ENCODE measurements at places on chromosomes 1 and 21.

GRCh38 chr1:200916681-200917080 lies 22.0 kb downstream of the INAVA start:
- no peak overlapping the region for H3K4me3 ChIP-seq
- H3K4me1 ChIP-seq, result no peaks in the 10 kb centered on the region
- H3K27me3 ChIP-seq, result peaks cover 7% of the 10 kb centered on the region
- no peak overlapping the region for H3K27ac ChIP-seq
- DNase-seq, result no peak

- H3K4me3 ChIP-seq, result no peak overlapping the region
- peaks cover 12% of the 10 kb centered on the region for H3K27me3 ChIP-seq
- DNase-seq, result no peak
- H3K36me3 ChIP-seq, result no peaks in the 10 kb centered on the region
Measured at GRCh38 chr1:204709021-204709420, 23.5 kb upstream of the LRRN2 start.

GRCh38 chr1:26289158-26290059 lies 9.5 kb downstream of the SH3BGRL3 start:
- H3K27me3 ChIP-seq, result peaks cover 1% of the 10 kb centered on the region
- peak overlapping the region; percentile 92 for H3K27ac ChIP-seq
- peak overlapping the region; percentile 83 for H3K4me3 ChIP-seq

DNA sequence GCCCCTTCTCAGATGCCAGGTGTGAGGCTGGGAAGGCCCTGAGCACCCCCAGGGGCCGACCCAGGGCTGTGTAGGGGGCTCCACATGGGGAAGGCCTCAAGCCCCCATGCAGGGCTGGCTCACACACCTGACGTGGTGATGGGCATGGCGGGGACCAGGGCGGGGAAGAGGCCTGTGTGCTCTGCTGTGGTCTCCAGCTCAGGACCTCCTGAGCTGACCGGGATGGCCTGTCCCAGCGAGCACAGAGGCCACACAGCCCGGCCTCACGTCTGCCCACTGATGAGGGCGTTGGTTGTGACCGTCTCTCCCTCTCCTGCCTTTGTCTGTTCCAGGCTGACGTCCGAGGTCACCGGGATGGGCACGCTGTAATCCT lies 40.2 kb upstream of the COL6A1 start:
- H3K4me3 ChIP-seq, result no peak overlapping the region
- H3K27ac ChIP-seq, result no peak overlapping the region
- no peaks in the 10 kb centered on the region for H3K36me3 ChIP-seq
- H3K4me1 ChIP-seq, result no peaks in the 10 kb centered on the region
- H3K27me3 ChIP-seq, result no peaks in the 10 kb centered on the region
- no peak for DNase-seq

GRCh38 chr1:86704972-86705664 lies 742 bp downstream of the SH3GLB1 start:
- peak overlapping the region; percentile 99 for H3K27ac ChIP-seq
- DNase-seq, result peak; percentile 80
- H3K27me3 ChIP-seq, result peaks cover 16% of the 10 kb centered on the region

- no peak overlapping the region for H3K27ac ChIP-seq
- H3K4me1 ChIP-seq, result peaks cover 29% of the 10 kb centered on the region
- peaks cover 6% of the 10 kb centered on the region for H3K36me3 ChIP-seq
- peaks cover 46% of the 10 kb centered on the region for H3K27me3 ChIP-seq
Measured at GRCh38 chr1:50417507-50417906, 5.7 kb downstream of the DMRTA2 start.

GRCh38 chr1:208803011-208803811 lies 559.0 kb upstream of the PLXNA2 start:
- DNase-seq, result no peak
- no peak overlapping the region for H3K4me3 ChIP-seq
- H3K36me3 ChIP-seq, result no peaks in the 10 kb centered on the region
- H3K4me1 ChIP-seq, result no peaks in the 10 kb centered on the region
- H3K27ac ChIP-seq, result no peak overlapping the region

DNA sequence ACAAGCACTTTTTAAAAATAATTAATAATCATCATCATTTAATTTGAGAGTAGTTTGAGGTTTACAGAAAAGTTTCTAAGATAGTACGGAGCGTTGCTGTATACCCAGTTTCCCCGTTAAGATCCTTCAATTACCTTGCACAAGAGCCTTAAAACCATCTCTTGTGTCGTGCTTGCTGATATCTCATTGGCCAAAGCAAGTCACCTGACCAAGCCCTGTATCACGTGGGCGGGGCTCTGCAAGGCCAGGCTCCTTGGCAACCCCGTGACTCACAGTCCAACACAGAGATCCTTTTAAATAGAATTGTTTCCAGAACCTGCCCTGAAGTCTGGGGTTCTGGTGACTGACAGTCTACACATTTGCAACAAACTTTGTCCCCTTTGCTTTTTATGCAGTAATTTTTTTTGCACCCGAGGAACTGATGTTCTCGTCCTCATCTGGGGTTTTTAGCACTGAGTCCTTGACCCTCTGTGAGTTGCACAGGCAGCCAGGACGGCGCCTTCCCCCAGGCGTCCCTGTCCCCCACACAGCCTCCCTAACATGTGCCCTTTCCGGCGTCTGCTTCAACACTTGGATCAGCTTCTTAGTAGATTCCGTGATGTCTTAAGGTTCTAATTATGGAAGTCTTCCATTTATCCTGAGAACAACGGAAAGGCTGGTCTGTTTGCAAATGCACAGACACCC lies 183.3 kb upstream of the TMEM51 start:
- H3K27ac ChIP-seq, result no peak overlapping the region
- DNase-seq, result no peak
- no peak overlapping the region for H3K4me3 ChIP-seq
- no peaks in the 10 kb centered on the region for H3K36me3 ChIP-seq

- H3K27ac ChIP-seq, result peak overlapping the region; percentile 41
- no peak overlapping the region for H3K4me3 ChIP-seq
- no peaks in the 10 kb centered on the region for H3K27me3 ChIP-seq
- DNase-seq, result no peak
Measured at GRCh38 chr1:31912839-31913239, 25.3 kb downstream of the PTP4A2 start.

- no peak overlapping the region for H3K27ac ChIP-seq
- H3K4me3 ChIP-seq, result no peak overlapping the region
Measured at GRCh38 chr1:165793951-165794350, 25.3 kb upstream of the TMCO1 start.

DNA sequence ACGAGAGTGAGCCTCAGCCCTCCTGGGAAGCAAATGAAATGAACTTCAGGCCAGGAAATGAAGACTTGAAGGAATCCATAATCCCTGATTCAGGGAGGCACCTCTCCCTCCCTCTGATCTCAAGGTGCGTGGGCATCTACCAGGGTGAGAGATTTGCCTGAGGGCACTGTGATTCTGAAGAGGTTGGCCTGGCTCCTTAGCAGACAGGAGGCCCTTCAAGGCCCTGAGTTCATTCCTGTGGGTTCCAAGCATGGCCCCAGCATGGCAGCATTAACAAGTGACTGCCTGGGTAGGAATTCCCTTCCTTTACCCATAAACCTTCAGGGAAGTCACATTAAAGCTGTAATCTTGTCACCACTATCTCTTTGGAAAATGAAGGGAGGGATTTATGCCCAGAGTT lies 29.8 kb upstream of the IFNGR2 start:
- peaks cover 13% of the 10 kb centered on the region for H3K4me1 ChIP-seq
- no peak overlapping the region for H3K4me3 ChIP-seq
- H3K27ac ChIP-seq, result no peak overlapping the region
- H3K36me3 ChIP-seq, result no peaks in the 10 kb centered on the region
- DNase-seq, result no peak

GRCh38 chr21:36260030-36260787 lies 59.8 kb upstream of the MORC3 start:
- peak overlapping the region; percentile 92 for H3K27ac ChIP-seq
- H3K27me3 ChIP-seq, result no peaks in the 10 kb centered on the region
- peaks cover 33% of the 10 kb centered on the region for H3K36me3 ChIP-seq
- H3K4me3 ChIP-seq, result peak overlapping the region; percentile 93

- no peaks in the 10 kb centered on the region for H3K27me3 ChIP-seq
- H3K36me3 ChIP-seq, result no peaks in the 10 kb centered on the region
Measured at GRCh38 chr1:225926551-225927113, 2.6 kb upstream of the PYCR2 start.

DNA sequence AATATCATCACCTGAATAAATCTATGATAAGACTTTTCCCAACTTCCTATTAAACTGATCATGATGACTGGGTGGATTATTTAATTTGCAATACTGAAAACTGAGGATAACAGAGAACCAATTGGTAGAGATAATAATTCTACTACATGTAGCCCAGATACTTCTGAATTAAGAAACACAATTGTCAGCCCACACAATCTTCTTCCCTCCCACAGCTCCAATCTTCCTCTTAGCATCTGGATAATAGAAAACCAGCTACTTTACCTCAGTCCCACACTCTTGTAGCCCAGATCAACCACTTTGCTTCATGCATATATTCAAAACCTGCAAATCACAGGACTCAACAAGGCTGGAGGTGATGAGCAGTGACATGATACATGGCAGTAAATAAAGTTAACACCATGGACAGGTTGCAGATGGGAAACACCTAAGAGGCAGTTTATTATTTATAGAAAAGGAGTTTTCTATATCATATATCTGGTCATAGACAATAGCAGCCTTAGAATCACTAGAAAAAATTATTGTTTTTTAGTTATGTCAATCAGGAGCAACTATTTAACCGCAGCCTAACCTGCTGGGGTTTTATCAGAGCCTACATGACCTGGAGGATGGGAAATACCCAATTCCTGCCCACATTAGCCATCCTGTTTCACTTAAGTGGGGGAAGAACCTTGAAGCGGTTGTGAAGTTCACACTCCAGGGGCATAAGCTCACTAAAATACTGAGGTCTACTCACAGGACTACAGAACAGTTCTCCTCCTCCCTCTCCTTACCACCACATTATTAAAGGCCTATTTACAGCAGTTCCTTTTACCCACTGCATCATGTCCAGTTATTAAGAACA lies 16.7 kb downstream of the FRRS1 start:
- peaks cover 2% of the 10 kb centered on the region for H3K4me1 ChIP-seq
- H3K27ac ChIP-seq, result no peak overlapping the region
- no peak overlapping the region for H3K4me3 ChIP-seq
- peak; percentile 11 for DNase-seq

DNA sequence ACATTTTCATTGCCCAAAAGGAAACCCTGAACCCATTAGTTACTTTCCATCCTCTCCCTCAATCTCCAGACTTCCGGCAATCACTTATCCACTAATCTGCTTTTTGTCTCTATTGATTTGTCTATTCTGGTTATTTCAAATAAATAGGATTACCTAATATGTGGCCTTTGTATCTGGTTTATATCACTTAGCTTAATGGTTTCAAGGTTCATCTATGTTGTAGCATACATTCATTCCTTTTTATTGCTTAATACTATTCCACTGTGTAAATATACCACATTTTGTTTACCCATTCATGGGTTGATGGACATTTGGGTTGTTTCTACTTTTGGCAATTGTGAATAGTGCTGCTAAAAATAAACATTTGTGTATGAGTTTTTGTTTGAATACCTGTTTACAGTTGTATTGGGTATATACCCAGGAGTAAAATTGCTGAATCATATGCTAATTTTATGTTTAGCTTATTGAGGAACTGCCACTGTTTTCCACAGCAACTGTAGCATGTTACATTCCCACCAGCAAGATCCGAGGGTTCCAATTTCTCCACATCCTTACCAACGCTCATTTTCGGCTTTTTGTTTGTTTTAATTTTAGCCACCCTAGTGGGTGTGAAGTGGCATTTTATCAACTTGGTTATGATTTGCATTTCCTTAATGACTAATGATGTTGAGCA lies 2.5 kb upstream of the SLC25A44 start:
- no peak overlapping the region for H3K4me3 ChIP-seq
- DNase-seq, result no peak
- no peaks in the 10 kb centered on the region for H3K36me3 ChIP-seq
- H3K27ac ChIP-seq, result no peak overlapping the region
- peaks cover 8% of the 10 kb centered on the region for H3K27me3 ChIP-seq

GRCh38 chr1:46197560-46197963 lies 672 bp downstream of the POMGNT1 start:
- peaks cover 4% of the 10 kb centered on the region for H3K36me3 ChIP-seq
- peaks cover 2% of the 10 kb centered on the region for H3K27me3 ChIP-seq
- no peak for DNase-seq

GRCh38 chr1:247482747-247483146 lies 24.8 kb upstream of the OR2B11 start:
- H3K4me1 ChIP-seq, result no peaks in the 10 kb centered on the region
- H3K27ac ChIP-seq, result no peak overlapping the region
- DNase-seq, result no peak
- no peaks in the 10 kb centered on the region for H3K27me3 ChIP-seq
- H3K36me3 ChIP-seq, result no peaks in the 10 kb centered on the region

GRCh38 chr1:119874186-119874585 lies 22.1 kb downstream of the ADAM30 start:
- H3K4me1 ChIP-seq, result no peaks in the 10 kb centered on the region
- DNase-seq, result no peak
- H3K36me3 ChIP-seq, result no peaks in the 10 kb centered on the region
- H3K27me3 ChIP-seq, result peaks cover 7% of the 10 kb centered on the region

- H3K27me3 ChIP-seq, result no peaks in the 10 kb centered on the region
- H3K4me1 ChIP-seq, result peaks cover 2% of the 10 kb centered on the region
- no peak overlapping the region for H3K4me3 ChIP-seq
Measured at GRCh38 chr1:192559115-192560006, 16.2 kb upstream of the RGS1 start.

- peaks cover 5% of the 10 kb centered on the region for H3K4me1 ChIP-seq
- H3K4me3 ChIP-seq, result no peak overlapping the region
- DNase-seq, result no peak
- peaks cover 2% of the 10 kb centered on the region for H3K27me3 ChIP-seq
Measured at GRCh38 chr1:46003315-46003714, 129.1 kb downstream of the PIK3R3 start.

- no peak for DNase-seq
- H3K27me3 ChIP-seq, result peaks cover 17% of the 10 kb centered on the region
- H3K4me1 ChIP-seq, result peaks cover 94% of the 10 kb centered on the region
- H3K4me3 ChIP-seq, result peak overlapping the region; percentile 51
- peak overlapping the region; percentile 84 for H3K27ac ChIP-seq
- H3K36me3 ChIP-seq, result no peaks in the 10 kb centered on the region
Measured at GRCh38 chr1:18944810-18945209, 11.7 kb downstream of the IFFO2 start.

- no peaks in the 10 kb centered on the region for H3K4me1 ChIP-seq
- DNase-seq, result no peak
- H3K27me3 ChIP-seq, result peaks cover 9% of the 10 kb centered on the region
- H3K36me3 ChIP-seq, result no peaks in the 10 kb centered on the region
Measured at GRCh38 chr1:225533238-225533637, 105.4 kb upstream of the LBR start.

DNA sequence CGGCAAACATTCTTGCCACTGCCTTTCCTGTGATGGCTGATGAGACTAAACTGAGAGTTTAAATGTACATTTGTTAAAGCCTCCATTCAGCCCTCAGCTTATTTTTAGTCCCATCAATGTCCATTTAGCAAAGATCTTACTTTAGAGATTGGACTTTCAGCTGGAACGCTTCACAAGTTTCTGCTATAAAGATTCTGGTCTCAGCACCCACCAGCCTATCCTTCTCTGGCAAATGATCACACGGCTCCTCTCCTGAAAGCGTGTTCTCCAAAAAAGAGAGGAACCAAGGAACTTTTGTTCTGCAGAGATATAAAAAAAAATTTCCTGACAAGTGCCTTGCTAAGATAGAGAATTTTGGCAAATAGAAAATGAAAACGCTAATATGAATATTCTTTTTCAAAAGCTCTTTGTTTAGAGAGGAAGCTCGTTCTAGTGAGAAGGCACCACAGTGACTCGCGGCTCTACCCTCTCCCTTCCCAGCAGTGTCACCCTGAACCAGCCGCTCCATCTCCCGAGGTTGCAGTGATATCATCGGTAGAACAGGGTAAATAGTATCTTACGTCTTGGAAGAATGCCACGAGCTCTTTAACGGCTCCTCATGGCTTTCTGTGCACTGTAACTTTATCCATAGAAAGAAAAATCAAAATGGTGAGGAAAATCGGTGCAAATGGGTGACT lies 200.2 kb downstream of the APP start:
- H3K27ac ChIP-seq, result no peak overlapping the region
- H3K4me1 ChIP-seq, result peaks cover 12% of the 10 kb centered on the region
- H3K4me3 ChIP-seq, result no peak overlapping the region
- H3K27me3 ChIP-seq, result peaks cover 1% of the 10 kb centered on the region
- no peaks in the 10 kb centered on the region for H3K36me3 ChIP-seq
- DNase-seq, result no peak

Measured in immature natural killer cell (primary cell).